AG04450 (cell line): ENCODE measurements at places on chromosomes 2 and 18.

- no peak for DNase-seq
Observed at GRCh38 chr2:45714679-45715078, 63.2 kb downstream of the PRKCE start.

DNA sequence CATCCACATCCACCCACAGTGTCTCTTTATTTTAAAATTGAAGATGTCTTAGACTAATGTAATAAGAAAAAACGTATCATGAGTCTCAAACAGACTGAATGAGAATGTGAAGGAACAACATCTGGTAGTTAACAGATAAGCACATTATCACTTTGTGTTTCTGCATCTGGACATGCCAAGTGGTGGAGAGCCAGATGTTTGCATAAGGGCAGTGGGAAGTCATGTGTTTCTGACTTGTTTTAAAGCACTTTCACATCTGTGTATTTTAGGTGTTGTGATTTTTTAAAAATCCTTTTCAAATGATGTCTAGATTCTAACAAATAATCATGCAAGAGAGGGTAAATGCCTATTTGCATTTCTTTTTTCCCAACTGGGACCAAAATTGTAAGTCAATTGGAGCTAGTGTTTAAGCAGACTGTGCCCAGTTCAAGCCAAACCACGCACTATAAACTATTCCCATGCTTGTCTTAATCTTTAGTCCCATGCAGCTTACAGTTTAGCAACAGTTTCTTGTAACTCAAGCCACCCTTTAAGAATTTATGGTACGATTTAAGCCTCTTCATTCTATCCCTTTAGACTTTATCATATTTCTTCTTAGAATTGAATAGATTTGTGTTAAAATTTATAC is 272.7 kb upstream of the DOK6 start:
- no peak for DNase-seq

DNA sequence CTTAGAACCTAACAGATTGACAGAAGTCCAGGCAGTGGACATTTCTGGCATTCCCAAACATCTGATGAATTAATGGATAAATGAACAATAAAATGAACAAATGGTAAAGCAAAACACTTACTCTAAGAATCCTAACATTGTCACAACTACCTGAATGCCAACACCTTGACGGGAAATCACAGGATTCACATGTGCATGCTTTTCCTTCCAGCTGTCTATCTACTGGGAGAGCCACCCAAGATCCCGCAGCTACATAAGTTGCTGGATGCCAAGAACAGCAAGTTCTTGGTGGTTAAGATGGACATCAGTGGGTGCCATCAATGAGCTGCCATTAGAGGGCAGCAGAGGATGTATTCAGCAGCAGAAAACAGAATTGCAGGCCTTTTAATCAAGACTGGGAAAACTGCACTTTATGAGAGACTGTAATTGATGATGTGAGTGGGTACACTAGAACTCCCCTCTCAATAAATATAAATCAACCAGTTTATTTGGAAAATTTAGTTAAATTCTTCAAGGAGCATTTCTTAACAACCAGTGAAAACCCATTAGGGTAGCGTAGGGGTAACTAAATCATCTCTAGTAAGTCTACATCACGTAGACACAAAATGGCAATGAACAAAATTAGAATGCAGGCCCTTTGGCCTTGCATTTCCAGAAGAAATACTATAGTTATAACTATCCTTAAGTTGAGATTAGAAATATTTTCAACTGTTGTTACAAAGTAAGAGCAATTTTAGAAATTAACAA is 45.6 kb downstream of the SESTD1 start:
- DNase-seq = peak; percentile 71

DNA sequence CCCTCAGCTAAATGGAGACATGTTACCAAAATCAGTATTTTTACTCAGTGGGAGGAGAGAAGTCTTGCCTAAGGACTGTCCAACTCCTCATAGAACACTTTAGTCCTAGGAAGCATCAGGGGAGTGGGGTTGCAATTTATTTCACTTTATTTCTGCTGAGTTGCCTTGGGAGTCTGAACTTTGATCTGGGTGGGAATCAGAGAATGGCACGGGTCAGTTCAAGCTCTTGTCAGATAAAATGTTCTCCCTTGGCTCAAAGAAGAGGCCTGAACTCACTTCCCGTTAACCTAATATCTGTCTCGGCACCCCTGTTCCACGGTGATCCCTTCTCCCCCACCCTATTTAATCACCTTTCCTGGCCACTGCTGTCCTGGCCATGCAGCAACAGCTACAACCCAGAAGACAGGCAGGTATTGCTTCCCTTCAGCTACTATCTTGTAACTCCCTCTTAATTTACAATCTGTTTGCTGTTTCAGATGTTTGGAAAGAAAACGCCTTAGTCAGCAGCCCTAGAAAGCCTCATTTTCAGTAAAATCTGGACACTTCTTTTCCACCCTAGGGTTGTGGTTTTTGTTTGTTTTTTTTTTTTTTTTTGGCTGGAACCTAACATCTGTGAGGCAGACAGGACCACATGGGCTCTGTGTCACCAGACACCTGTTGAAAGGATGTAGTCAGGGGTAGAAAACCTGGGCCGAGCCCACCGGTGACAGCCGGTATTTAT is 52.5 kb downstream of the SERTAD2 start:
- no peak for DNase-seq

- DNase-seq = no peak
Observed at GRCh38 chr2:46248171-46248570, 49.0 kb upstream of the EPAS1 start.

- DNase-seq = no peak
Observed at GRCh38 chr2:214019973-214020345, 390.9 kb upstream of the VWC2L start.

- DNase-seq = no peak
Observed at GRCh38 chr2:117492209-117492851, 322.2 kb upstream of the DDX18 start.

DNA sequence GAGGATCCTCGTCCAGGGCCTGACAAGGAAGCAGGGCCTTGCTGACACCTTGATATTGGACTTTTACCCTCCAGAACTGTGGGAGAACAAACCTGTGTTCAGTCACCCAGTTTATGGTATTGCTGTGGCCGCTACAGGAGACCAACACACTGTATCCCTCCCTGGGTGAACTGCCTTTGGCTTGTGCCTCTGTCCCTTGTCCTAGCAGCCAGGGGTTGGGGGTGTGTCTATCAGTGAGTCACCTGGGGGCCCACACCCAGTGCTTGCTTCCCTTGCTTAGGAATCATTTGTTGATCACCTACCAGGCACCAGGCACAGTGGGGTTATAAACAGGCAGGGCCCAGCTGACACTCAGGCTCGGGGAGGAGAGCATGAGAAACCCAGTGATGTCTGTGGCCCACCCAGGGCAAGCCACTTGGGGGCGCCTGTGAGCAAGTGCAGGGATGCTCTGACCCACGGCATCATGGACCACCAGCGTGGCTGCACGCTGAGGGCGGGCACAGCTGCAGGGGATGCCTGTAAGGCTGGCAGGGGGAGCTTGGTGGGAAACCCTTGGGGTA is 17.1 kb downstream of the TMEM185B start:
- DNase-seq = no peak

- DNase-seq = no peak
Observed at GRCh38 chr2:134154246-134154645, 99.6 kb upstream of the MGAT5 start.

GRCh38 chr2:11018651-11019185 is 107.0 kb downstream of the KCNF1 start:
- no peak for DNase-seq

- no peak for DNase-seq
Observed at GRCh38 chr2:129708221-129708967, 271.1 kb upstream of the RAB6C start.

- no peak for DNase-seq
Observed at GRCh38 chr2:173898178-173898668, 67.0 kb downstream of the SP3 start.

GRCh38 chr2:73979021-73979420 is 5.7 kb upstream of the TET3 start:
- no peak for DNase-seq

DNA sequence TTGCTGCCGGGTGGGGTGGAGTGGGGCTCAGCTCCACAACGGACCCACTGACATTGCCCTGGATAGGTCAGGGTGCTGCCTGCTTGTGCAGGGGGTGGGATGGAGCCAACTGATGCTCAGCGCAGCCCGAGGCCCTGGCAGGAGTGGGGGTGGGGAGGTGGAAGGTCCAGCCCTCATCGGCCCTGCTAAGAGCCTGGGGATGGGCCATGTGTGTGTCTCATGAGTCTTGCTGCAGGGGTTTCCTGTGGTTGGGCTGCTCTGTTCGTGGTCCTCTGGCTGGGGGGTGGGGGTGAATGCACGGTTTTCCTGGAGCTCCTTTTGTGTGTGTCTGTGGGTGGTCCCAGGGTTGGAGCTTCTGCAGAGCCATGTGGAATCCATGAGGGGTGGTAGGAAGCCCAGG is 39.4 kb upstream of the GALR1 start:
- no peak for DNase-seq

DNA sequence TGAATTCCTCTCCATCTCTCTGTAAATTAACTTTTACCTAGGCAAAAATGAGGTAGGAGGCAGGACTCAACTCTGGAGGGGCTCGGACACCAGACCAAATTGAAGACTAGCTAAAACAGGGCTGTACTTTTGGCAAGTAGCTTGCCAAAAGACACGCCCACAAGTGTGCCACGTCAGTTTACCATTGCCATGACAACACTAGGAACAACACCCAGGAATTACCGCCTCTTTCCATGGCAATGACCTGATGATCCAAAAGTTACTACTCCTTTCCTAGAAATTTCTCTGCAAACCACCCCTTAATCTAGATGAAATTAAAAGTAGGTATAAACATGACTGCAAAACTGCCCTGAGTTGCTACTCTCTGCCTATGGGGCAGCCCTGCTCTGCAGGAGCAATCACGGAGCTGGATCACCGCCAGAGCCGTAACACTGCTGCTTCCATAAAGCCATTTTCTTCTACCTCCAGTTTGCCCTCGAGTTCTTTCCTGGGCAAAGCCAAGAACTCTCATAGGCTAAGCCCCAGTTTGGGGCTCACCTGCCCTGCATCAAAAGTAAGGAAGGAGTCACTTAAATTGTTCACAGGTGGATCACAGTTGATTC is 66.0 kb upstream of the FAM136A start:
- DNase-seq = no peak

DNA sequence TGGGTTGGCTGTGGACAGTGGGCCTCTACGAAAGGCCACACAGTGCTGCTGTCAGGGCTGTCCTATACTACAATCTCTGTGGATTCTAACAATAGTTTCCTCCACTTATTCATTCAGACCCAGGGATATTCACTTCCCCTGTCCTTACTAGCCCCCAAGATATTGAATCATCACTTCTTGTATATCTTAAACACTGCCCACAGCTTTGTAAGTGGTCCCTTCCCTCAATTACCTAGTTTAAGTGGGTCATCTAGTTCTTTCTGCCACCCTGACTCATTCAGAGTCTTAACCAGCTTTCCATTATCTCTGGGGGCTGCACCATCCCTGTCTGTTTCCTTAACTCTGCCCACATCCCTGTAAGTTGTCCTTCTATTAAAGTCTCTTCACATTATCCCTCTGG is 69.2 kb downstream of the CD28 start:
- no peak for DNase-seq

DNA sequence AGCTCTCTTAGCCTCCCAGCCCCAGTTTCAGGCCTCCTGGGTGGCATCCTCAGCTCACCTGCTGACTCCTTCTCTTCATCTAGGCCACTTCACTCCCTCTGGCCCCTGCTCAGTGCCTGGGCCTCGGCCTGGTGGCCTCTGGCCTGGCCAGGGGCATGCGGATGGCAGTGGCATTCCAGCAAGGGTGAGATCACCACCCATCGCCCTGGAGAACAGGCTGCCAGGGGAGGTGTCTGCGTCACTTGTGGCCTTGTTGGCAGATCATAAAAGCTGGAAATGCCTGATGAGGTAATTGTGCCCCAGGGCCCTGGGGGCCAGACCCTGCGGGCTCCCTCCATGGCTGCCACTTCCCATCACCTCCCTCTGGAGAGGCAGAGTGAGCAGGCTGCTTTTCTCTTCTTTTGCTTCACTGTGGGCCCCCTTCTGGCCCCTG is 72.5 kb upstream of the SMAD2 start:
- DNase-seq = no peak

DNA sequence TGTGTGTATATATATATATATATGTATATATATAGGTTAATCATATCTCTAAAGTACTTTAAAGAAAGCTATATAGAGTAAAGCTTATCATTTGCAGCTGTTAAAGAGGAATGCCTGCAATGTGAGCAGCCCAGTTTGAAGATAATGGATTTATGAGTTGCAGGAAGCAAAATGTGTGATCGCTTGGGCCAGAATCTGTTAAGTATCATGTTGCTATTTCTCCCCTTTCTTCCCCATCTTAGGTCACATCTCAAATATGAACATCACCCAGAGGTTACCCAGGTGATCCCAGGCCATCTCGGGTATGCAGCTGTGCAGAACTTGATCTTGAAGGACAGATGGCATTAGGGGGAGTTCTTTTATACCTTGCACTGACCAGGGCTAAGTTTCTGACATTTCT is 316.5 kb downstream of the MTX2 start:
- no peak for DNase-seq

- no peak for DNase-seq
Observed at GRCh38 chr18:36157441-36157840, 27.7 kb downstream of the ELP2 start.

GRCh38 chr18:34623557-34623956 is 86.5 kb upstream of the DTNA start:
- DNase-seq = no peak

DNA sequence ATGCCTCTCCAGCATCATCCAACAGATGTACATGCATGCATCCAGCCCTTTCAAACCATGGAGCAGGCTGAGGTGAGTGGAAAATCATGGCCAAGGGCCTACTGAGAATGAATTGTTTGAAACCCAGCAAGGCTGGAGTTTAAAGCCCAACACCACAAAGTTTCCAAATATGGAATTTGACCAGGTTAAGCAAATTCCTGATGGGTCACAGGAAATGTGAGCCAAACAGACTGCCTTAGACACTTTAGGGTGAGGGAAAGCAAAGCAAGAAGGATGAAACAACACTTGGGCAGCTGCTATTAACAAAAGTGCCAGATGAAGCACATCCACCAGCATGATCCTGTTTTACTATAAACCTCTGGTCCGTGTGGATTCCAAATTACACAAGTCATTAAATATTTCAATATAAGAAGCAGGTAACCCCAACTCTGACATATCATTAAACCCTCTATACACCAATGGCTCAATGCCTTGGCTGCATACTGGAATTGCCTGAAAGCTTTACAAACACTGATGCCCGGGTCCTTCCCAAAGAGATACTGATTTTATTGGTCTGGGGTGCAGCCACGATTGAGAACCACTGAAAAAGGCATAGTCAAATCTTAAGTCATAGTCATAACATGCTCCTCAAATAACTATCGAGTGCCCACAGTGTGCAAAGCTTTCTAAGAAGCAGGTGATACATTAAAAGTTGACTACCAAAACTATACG is 9.1 kb downstream of the KLF7 start:
- no peak for DNase-seq

GRCh38 chr2:132979339-132980093 is 309.5 kb upstream of the LYPD1 start:
- DNase-seq = no peak

- DNase-seq = no peak
Observed at GRCh38 chr18:31207391-31207790, 44.7 kb upstream of the DSC1 start.

- DNase-seq = no peak
Observed at GRCh38 chr2:64207573-64207972, 63.4 kb upstream of the PELI1 start.
